Effector CD4-positive, alpha-beta T cell (primary cell): ENCODE measurements at places on chromosomes 3 and 15.

GRCh38 chr3:32586356-32586755 lies 15.7 kb upstream of the DYNC1LI1 start:
- no peak for DNase-seq

- no peak for DNase-seq
These were observed 143.0 kb upstream of the RGMA start for GRCh38 chr15:93231994-93232393.

DNA sequence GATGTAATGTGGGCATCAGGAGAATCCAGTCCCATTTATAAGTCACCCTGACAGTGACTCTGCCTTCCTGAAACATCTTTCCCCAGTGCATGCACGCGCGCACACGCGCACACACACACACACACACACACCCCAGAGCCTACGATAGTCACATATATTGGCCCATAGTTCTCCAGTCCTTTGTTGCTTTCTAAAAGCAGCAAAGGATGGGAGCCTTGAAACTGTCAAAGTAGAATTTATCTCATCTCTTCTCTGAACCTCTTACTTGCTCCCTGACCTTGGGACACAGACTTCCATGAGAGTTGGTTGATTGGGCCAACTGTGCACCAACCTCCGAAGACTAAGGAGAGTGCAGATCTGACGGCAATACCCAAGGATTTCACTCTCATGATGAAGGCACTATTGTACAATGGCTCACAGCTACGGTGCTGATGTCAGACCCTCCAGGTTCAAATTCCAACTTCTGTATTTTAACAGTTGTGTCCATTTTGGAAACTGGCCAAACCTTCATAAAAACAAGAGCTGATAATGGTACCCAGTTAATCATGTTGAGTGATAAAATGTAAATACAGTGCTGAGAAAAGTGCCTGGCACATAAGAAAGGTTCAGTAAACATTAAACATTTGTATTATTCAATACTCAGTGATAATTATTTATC lies 8.3 kb downstream of the CPA3 start:
- no peak for DNase-seq

GRCh38 chr3:51670053-51670822 lies 814 bp upstream of the TEX264 start:
- no peak for DNase-seq

DNA sequence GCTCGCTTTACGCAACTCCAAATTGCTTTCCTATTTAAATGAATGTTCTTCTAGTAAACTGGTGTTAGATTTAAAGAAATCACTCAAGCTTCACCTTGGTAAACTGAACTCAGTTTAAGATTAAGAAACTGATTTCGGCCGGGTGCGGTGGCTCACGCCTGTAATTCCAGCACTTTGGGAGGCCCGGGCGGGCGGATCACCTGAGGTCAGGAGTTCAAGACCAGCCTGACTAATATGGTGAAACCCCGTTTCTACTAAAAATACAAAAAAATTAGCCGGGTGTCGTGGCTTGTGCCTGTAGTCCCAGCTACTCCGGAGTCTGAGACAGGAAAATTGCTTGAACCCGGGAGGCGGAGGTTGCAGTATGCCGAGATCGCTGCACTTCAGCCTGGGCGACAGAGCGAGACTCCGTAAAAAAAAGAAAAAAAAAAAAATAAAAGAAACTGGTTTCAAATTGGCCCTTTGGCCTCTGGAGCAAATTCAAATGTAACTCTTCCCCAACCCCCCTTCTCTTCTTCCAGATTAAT lies 1.7 kb downstream of the SKIL start:
- no peak for DNase-seq

GRCh38 chr15:96887730-96888129 lies 557.2 kb downstream of the NR2F2 start:
- DNase-seq = no peak

- DNase-seq = no peak
These were observed 131.3 kb downstream of the FAM43A start for GRCh38 chr3:194816748-194817591.

GRCh38 chr3:110123946-110124345 lies 786.6 kb upstream of the DPPA4 start:
- DNase-seq = no peak

DNA sequence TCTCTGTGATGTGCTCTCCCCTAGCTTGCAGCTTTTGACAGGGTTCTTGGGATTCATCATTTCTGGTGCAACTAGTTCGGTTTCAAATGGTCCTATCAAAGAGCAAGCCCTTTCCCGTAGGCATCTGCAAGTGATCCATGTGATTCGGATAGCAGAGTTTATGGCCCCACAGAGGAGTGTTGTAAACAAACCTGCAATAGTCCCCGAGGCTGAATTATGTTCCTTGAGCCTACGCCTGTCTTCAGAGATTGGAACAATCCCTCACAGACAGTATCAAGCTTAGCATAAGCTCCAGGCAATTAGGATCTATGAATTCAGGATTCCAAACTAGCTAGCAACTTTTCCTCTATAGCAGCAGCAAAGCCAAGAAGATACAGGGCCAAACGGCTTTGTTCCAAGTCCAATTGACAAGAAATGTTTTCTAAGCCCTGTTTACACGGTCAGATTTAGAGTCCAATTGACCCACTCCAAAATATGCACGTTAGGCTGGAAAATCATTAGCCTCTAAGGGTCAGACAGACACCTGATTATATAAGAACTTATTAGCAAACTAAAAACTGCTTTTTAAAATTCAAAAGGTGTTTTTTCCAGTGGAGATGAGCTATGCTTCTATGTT lies 24.8 kb downstream of the LNP1 start:
- no peak for DNase-seq

GRCh38 chr3:28615071-28615470 lies 266.4 kb upstream of the AZI2 start:
- no peak for DNase-seq

- no peak for DNase-seq
These were observed 63.1 kb upstream of the BOC start for GRCh38 chr3:113148284-113148683.

GRCh38 chr3:87309601-87310000 lies 33.2 kb upstream of the POU1F1 start:
- no peak for DNase-seq

DNA sequence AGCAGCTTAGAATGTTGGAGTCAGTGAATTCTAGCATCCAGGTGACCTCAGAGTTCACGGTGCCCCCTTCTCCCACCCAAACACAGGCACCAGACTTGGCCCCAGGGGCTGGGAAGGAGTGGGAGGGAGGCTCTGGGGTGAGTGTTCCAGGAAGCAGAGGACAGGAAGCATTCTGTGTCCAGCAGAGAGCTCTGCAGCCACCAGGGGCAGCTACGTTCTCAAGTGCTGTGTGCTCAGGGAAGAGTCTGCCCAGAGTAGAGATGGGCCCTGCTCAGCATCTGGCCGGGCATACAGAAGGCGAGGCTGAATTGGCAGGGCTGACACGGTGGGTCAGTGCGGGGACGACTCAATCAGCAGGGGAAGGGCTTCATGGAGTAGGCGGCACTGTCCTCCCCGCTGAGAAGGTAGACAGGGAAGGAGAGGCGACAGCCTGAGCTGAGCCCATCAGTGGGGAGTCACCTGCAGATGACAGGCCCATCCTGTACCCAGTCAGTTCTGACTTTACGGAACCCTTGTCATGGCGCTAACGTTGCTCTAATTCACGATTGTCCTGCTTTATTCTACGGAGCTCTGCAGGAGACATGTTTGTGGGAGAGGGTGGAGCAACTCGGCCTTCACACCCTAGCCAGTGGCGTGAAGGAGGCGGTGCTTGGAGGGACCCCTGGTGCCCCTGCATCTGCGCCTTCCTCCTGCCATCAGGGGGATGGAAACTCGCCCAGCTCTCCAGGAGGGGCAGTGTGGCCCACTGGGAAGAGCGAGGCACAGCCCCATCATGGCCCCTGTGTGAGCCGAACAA lies 82.2 kb downstream of the C3orf70 start:
- DNase-seq = no peak

DNA sequence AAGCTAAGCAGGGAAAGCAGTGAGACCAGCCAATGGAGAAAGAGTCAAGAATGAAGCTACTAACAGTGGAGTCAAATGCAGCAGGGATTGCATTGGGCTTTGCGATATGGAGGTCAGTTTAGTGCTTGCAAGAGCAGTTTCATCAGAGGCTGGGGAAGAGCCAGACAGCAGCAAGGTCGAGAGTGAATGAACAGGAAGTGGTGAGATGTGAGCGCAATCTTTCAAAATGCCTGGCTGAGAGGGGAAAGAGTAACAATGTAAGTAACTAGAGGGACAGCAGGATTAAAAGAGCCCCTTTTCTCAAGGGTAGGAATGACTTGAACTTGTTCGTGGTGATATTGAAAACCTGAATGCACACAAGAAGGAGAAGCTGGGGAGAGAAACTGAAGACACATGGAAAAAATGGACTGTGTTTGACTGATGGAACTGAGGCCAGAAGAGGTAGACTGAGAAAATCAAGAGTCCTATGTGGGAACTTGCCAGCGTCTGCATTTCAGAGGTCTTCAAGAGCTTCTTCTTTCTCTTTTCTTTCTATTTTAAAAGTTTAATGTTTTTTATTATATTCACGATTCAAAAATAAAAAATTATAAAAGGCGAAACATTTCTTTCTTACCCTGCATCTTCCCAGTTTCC lies 30.6 kb upstream of the GPR160 start:
- no peak for DNase-seq

DNA sequence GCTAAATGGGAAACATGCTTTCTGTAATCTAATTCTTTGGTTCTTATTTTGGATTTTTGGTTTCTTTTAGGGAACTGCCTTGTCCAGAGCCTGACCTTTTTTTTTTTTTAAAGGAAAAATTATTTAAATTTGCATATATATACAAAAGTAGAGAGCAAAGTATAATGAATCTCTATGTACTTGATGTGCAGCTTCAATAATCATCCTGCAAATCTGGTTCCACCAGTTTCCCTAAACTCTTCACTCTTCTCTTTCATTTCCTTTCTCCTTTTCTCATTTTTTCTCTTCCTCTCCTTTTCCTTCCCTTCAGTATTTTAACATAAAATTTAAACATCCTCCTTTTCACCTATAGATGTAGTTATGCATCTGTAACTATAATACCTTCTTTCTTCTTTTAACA lies 82.5 kb downstream of the USP13 start:
- no peak for DNase-seq

GRCh38 chr15:72852273-72852672 lies 68.7 kb upstream of the ADPGK start:
- no peak for DNase-seq

DNA sequence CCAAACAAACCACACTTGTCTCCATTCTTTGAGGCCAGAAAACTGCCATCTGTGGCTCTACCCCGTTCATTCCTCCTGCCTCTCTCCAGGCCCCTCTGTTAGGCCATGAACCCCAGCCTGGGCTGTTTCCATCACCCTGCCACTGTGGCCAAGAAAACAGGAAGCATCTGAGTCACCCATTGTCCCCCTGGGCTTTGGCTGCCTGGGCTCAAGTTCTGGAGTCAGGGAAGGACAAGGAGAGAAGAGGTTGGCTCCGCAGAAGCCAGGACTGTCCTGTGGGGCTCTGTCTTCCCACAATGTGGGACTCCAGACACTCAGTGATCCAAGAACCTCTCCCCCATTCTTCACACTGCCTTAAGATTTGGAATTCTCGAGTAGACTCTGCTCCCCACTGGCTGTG lies 14.8 kb upstream of the LCTL start:
- no peak for DNase-seq

- no peak for DNase-seq
These were observed 609.1 kb upstream of the BCHE start for GRCh38 chr3:166446291-166446690.

GRCh38 chr3:138834596-138835396 lies at the start of gene PIK3CB:
PIK3CB (minus strand) TSS chr3:138834928; CDS start chr3:138759343, 75,585 bp downstream.
- peak; percentile 77 for DNase-seq

DNA sequence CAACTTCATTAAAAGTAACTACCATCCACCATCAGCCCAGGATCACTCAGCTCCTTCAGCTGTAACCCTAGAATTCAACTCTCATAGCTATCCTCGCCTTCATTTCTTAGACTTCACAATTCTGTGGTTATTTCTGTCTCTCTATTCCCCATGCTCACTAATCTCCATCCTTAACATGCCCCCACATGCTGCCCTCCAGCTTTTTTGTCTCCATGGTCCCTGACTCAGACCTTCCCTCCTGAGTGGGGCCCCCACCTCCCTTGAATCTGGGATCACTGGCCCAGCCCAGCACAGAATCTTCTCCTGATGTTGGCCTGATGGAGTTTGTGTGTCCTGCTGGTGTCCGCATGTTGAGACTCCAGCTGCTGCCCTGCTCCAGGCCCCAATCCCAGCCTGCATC lies 41.7 kb downstream of the CHST14 start:
- no peak for DNase-seq

- DNase-seq = no peak
These were observed 47.6 kb downstream of the TIPARP start for GRCh38 chr3:156721687-156722618.

DNA sequence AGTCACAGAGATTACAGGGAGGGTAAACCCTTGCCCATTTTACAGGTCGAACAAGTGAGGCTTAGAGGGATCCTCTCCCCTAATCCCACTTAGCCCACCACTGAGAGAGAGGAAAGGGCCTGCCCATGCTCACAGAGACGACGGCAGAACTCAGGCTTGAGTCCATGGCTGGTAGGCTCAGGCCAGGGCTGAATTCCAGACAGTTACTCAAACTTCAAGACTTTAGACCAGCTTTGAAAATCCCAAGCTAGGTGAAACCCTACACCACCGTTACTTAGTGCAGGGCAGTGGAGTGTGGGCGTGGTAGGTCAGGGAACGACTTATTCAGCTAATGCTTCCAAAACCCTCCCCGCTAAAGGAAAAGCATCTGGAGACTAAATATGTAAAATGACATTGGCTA lies 16.4 kb downstream of the GRIP2 start:
- no peak for DNase-seq
